ENCODE measurements at places on chromosomes 6 and 20.

DNA sequence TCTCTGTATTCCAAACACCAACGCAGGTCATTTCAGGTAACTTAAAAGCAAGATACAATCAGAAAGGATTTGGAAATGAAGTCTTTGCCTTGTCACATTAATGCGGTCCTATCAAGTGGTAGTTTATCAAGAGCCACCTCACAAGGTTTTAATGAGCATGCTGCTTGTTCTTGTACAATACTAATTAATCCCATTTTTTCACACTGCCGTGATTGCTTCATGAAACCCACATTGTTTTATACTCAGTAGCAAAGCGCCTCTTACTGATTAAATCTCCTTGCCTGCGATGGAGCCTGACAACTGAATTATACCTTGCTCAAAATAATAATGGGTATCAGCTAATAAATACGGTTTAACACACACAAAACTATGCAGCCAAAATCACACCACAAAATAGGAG is 234.1 kb upstream of the TSHZ2 start:
- DNase-seq, result no peak

GRCh38 chr6:2841264-2842138 is at the start of gene SERPINB1:
TSS of gene SERPINB1 (minus strand) at chr6:2841863. CDS start at chr6:2840586, 1,277 bp downstream.
- DNase-seq, result peak; percentile 50

DNA sequence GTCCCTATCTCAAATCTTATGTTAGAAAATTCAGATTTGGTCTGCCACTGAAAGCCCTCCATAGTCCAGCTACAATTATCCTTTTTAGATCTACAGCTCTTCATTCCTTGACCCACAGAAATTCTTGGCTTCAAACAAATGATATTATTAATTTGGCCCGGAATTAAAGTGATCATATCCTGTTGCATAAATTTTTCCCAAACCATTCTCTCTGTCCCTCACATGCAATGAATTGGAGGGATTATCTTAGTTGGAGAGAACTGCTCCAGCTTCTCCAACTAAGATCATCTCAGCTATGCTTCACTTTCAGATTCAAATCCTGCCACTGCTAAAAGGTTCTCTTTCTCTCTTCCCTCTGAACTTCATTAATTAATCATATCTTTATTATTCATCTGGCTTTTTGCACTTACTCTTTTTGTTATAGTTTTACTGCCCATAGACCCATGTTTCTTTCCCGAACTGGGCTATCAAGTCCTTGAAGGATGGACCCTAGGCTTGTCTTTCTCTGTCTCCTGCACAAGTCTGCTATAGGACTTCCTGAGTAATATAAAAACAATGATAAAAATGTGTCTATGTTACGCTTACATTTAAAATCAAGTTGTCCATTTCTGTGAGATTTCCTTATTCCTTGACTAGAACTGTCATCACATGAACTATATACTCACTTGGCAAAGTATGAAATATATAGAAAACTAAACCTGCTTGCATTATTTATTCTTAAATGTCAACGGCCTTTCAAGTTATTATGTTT is 493.9 kb upstream of the MARCKS start:
- no peak for DNase-seq

DNA sequence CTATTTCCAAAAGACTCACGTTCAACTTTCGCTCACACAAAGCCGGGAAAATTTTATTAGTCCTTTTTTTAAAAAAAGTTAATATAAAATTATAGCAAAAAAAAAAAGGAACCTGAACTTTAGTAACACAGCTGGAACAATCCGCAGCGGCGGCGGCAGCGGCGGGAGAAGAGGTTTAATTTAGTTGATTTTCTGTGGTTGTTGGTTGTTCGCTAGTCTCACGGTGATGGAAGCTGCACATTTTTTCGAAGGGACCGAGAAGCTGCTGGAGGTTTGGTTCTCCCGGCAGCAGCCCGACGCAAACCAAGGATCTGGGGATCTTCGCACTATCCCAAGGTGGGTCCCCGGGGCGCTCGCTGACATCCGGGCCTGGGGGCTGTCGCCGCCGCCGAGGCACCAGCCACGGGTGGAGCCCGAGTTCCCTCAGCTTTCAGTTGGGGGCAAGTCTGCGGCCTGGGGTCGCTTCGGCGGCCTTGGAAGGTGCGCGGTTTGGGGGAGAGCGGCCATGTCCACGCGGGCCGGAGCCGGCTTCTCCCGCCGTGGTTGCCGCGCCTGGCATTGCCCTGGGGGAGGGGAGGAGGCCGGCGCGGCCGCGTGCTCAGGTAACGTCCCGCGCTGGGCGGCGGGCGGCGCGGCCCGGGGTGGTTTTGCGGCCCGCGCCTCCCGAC is 429 bp downstream of the AMD1 start:
- DNase-seq, result peak; percentile 16

- DNase-seq, result no peak
These were observed 25.0 kb downstream of the IL22RA2 start for GRCh38 chr6:137148306-137149034.

DNA sequence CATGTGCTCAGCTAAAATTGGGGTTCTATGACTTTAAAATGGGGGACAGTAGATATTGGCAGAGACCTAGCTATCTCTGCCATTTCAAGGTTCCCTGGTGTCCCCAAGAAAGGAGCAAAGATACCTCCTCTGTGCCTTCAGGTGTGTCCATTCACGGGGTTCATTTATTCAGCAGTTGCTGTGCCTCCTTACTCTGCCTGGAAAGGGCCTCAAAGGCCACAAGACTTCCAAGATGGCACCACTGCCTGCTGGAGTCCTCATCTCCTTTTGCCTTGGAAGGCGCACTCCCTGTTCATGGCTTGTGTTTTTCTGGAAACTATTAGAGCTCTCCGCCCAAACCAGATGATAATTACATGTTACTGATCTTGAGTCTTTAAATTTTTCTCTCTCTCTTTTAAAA is 3.9 kb upstream of the ZBP1 start:
- no peak for DNase-seq

DNA sequence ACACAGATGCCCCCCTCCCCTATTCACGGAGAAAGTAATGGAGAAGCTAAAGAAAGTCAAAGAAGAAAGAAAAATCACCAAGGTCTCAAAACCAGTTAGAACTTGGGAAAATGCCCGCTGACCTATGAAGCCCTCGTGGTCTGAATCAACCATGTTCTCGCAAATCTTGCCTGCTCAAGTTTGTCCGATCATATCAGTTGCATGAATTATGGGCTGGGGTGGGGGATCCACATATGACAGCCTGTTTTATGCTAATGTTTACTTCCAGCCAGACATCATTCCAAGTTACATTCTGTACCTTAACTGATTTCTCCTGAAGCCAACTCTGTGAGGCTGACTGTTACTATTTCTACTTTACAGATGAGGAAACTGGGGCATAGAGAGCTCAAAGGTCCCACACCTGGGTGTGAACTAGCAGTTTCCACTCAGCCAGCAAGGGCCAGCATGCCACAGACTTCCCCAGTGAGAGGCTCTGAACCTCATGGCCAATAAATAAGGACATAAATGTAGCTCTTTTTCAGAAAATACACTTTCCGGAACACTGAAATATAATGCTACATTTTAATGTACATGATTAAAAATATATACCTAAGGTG is 2.1 kb downstream of the RNASET2 start:
- no peak for DNase-seq

- DNase-seq, result no peak
These were observed 162.7 kb downstream of the NFATC2 start for GRCh38 chr20:51379601-51380341.

- DNase-seq, result no peak
These were observed 76.9 kb downstream of the FAM50B start for GRCh38 chr6:3926150-3926482.

DNA sequence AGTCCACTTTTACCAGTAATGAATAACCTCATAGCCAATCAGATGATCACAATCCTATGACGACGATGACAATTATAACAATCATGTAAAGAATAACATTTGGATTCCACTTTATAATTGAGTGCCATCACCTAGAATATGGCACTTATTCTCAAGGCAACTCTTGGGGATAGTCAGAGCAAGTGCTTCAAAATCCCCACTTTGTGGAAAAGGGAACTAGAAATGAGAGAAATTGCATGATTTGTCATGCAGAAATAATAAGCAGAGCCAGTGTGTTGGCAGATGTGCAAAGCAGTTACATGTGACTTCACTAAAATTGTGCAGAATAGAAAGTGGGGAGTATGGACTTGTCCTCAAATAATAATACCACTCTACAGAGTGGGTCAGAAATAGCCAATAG is 41.3 kb downstream of the FRK start:
- no peak for DNase-seq

DNA sequence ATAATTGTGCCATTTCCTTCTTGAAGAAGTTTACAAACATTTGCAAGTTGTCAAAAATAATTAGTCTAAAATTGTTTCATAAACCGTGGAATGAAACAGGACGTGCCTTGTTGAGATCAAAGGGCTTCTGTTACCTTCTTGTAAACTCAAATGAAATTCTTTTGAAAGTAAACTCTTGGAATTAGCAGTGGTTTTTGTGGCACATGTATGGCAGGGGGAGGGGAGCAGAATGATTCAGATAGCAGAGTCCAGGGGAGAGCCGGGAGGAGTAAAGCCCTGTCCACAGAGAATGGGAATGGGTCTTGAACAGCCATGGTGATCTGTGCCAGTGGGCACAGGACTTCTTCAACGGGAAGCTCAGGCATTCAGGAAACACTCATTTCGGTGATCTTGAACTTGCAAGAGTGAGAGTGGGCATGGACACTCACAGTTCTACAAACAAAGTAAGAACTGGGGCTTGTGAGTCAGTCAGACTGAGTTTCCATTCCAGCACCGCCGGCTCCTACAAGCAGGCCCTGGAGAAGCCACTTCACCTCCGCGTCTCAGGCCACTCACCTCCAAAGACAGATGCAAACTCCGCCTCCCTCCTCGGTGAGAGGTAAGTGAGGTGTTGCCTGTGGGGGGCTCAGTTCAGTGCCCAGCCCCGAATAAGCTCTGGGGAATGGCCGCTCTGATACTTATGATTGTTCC is 143.1 kb downstream of the CDH26 start:
- DNase-seq, result no peak

GRCh38 chr20:62709537-62709905 is 885 bp downstream of the NTSR1 start:
- DNase-seq, result no peak

DNA sequence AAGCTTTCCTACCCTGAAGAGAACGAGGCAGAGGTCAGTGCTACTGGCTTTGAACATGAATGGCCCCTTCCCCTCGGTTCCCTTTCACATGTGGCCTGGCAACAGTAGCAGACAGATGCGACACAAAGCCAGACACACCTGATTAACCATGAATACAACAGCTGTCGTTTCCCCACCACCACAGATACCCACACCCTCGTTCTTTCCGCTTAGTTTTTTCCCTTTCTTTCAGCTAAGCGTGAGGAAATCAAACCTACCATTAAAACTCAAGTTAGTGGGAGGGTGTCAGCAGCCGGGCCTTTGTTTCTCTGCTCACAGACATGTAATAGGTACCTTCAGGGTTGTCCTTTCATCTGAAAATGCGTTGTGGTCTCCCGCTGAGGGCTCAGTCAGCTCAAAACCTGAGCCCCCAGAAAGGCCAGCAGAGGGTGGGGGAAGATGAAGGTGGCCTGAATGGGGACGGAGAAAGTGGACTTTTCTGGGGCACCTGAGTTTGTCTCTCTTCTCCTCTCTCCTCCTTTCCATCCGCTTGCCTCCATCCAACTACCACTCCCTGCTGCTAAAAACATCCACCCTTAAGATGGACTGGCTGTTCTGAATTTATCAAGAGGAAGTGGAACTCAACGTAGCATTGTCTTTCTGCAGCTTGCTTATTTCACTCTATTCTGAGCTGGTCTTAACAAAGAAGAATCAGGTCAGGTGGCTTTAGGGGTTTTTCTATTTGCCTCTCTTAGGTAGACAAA is 516.6 kb upstream of the JARID2 start:
- DNase-seq, result no peak

- DNase-seq, result no peak
These were observed 365.1 kb upstream of the SOX4 start for GRCh38 chr6:21228411-21228810.

DNA sequence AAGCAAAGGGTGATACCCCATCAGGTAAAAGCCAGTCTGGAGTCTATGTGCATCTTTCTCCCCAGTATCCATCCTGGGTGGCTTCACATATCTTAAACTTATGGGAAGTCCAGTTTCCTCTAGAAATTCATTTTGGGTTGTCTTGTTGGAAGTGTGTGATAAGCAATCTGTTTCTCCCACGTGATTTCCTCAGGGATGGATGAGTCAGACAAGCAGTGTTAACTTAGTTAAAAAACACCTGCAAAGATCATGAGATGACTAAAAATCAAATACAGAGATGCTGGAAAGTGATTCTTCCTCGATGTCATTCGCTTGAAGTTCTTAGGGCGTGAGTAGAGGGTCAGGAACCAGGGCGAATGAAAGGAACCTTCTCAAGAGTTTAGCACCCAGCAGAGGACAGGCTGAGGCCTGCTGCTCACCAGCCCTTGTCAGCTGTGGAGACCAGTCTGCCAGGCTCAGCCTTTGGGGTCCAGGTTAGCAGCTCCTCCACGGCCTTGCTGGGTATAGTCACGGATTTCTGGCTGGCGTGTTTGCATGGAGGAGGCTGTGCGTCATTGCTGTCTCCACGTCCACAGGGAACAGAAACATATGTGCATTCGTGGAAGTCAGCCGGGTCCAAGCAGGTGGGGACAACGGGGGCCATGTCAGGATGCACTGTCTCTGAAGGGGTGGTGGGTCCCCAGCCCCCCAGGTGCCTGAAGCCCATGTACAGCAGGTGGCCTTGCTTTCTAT is 2.8 kb upstream of the PNPLA1 start:
- no peak for DNase-seq

DNA sequence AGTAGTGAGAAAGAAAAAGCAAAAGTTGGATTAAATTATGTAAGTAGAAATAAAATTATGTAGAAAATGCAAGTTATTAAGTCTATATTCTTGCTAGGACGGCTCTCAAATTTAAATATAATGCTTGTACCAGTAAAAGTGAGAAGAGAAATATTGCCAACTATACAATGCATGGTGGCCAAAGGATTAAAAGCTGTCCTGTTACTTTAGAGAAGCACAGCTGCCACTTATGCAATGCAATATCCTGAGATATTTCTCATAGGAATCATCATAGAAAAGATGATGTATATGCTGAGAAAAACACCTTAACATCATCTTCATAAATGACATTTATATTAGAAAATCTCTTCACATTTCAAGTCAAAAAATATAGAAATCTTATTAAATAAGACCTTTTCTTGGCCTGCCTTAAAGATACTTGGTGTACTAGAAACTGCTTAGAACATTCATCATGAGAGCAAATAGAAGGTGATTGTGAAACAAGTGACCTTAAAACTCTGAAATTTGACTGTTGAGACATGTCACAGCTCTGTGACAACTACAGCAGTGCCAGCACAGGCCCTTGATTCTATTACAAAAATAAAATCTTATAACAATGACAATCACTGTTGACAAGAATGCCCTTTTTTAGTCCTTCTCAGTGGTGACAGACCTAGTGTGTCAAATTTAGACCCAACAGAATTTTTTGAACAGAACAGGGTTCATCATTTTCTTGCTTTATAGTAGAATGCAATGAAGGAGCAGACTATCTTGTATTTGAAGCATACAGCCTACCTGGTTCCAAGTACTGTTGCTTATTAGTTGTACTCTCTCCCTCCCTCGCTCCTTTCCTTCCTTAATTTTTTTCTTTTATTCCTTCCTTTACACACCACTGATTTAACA is 173.1 kb downstream of the CLVS2 start:
- no peak for DNase-seq

- DNase-seq, result no peak
These were observed 50.8 kb upstream of the ADGRF5 start for GRCh38 chr6:46972531-46972930.

Measured in T-helper 22 cell (primary cell).